ENCODE measurements at places on chromosomes 2 and 18.

GRCh38 chr2:238927746-238928519, 80.0 kb downstream of the TWIST2 start:
- DNase-seq = no peak

DNA sequence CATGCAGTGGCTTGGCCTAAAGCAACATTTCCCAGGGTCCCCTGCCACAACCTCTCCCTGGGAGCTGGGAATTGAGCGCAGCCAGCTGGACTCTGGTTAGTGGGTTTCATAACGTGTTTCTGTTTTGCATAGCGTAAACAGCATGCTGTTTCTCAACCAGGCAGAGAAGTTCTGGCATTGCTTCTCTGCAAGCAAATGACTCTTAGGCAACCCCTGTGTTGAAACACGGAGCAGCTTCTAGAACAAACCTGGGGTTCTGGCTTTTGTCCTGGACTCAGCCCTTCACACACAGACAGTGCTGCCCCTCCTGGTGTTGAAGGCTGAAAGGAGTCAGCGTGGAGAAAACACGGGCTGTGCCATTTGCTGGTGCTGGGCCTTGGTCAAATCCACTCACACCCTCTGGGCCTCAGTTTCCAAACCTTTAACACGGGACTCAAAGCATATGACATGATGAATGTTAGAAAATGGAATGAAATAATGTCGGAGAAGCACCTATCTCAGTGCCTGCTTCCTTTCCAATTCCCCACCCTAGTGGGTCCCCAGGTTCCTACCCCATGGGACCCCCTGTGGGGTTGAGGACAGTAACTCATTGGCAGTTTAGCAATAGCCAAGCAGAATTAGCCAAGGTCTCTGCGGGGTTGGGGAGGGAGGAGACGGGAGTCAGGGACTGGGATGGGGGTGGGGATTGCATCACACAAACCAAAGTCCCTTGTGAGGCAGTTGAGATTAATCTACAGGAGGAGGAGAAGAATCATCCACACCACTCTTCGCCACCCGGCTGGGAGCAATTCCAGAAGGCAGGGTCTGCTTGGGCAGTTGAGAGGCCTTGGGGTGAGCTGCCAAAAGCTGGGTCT, 30.2 kb upstream of the IL1R2 start:
- no peak for DNase-seq

DNA sequence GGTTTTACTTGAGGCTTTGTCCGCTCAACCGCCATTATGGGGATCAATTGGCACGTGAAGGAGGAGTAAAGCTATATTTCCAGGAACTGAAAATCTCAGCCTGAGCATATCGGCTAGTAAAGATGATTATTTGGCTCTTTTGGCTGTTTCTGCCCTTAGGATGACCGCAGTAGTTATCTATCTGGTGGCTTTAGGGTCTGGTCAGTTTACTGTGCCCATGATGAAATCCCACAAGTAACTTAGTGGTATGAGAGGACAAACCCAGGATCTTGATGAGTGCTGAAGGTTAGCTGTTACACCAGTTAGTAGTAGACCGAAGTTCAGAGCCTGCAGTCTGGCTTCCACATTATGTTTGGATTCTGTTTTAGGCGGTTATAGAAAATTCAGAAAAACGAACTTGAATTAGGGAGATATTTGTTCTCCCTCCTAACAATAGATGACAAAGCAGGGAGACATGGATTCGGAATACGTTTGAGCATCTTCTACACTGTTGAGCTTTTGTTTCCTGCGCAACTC, 1.2 kb downstream of the MAT2A start:
- no peak for DNase-seq

DNA sequence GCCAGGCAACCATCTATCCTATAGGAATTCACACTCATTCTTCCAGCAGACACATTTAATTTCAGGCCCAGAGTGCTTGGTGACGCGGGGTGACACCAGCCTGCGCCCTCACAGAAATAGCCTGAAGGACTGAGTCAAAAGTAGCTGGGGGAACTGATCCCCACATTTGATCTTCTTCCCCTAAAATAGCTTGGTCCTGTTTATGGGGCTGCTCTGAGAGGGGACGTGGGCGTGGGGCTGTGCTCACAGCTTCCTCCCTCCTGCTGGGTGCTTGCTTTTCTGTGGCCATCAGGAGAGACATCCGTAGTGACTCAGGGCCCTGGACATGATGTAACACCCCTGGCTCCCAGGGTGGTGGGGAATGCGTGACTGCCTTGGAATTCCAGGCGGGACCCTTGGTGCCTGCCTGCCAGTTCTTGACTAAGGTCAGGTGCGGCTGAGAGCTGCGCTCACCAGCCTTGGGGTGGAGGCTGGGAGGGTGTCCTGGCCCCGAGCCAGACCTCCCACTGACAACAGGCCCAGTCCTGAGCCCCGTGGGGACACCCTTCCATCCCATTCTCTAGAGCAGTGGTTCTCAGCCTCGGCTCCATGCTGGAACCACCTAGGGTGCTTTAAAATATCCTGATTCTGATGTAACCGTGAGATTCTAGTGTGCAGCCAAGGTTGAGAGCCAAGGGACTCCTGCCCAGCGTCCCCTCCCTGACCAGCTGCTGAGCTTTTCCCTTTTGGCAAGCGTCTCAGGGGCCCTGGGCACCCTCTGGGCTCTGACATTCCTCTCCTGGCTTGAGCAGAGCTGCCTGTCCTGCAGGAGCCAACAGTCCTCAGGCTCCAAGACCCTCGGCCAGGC, 47.4 kb upstream of the SMAD7 start:
- DNase-seq = no peak

DNA sequence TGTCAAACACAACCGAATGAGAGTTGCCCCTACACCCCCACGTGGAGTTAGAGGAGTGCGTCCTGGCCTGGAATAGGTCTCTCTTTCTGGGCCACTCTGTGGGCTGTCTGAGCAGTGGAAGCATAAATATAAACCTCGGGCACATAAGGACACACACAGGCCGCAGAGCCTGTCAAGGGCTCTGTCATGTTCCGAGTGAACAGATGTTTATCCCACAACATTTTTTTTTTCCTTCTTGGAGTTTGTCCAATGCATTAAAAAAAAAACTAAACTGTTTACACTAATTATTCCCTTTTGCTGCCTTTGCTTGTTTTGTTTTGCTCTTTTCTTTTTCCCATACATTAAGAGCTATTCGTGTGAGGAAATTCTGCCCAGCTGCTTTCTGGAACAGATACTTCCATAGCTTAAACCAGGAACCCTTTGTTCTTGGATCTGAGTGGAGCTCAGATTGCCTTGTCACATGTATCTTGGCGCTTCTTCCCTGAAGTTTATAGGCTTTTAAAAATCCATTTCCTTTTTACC, 228.3 kb upstream of the FOSL2 start:
- no peak for DNase-seq

Data from NCI-H2081 treated with DMSO at 0.1 percent for 48 hours (cell line).